Dermis lymphatic vessel endothelial cell (primary cell): ENCODE measurements at places on chromosomes 3 and 15. TPM values are rescaled to one million over a fixed set of nuclear protein-coding genes. Genes with fewer than 3 reads are reported as not detected.

Gene ARPP21
- not detected in 2 replicates for total RNA-seq

Gene KBTBD13
- not detected in 2 replicates for total RNA-seq

Gene GABRR3
- total RNA-seq = not detected in 2 replicates

Gene AGBL1
- total RNA-seq = not detected in 2 replicates

Gene ZKSCAN7
- 0.87 and 2.2 TPM in 2 replicates for total RNA-seq

Gene CIAO2A
- total RNA-seq = 29.2 and 40.9 TPM in 2 replicates

Gene SATB1
- 3.9 and 11.7 TPM in 2 replicates for total RNA-seq

Gene LINGO1
- 0.09 and 0.33 TPM in 2 replicates for total RNA-seq

Gene NR2E3
- total RNA-seq = 0.22 and 0.26 TPM in 2 replicates

Gene EFCC1
- 5.2 and 8.5 TPM in 2 replicates for total RNA-seq

Gene KLHL40
- not detected in 2 replicates for total RNA-seq

Gene DNAH1
- 2.1 and 2.2 TPM in 2 replicates for total RNA-seq

Gene ATG3
- total RNA-seq = 55.6 and 71.2 TPM in 2 replicates

Gene PEX5L
- total RNA-seq = not detected in 2 replicates
